Pancreas (tissue), 10 donors: ENCODE measurements at places on chromosomes 6 and 20. TPM values are rescaled to one million over a fixed set of nuclear protein-coding genes. Genes with fewer than 3 reads are reported as not detected.
A peak's percentile ranks its signal among the peaks of the same experiment; 100 is the strongest.

DNA sequence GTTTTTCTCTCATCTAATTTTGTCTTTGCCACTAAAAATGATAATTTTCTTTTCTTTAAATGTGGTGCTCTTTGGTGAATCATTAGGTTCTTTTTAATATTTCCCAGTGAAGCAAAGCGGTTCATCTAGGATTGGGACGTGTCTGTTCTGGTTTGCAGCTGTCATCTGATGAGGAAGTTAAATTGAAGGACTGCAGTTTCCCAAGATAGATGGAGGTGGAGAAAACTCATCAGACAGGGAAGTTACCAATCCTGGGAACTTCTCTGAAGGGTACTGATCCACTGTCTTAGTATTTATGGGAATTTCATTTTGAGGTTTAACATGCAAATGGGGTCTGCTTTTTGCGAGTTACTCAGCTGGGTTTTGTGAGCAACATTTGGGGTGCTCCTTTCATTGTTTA, 2.4 kb upstream of the AARS2 start:
- DNase-seq: no peak

- DNase-seq: no peak
These were observed 711.1 kb downstream of the KIF16B start for GRCh38 chr20:15862178-15862577.

DNA sequence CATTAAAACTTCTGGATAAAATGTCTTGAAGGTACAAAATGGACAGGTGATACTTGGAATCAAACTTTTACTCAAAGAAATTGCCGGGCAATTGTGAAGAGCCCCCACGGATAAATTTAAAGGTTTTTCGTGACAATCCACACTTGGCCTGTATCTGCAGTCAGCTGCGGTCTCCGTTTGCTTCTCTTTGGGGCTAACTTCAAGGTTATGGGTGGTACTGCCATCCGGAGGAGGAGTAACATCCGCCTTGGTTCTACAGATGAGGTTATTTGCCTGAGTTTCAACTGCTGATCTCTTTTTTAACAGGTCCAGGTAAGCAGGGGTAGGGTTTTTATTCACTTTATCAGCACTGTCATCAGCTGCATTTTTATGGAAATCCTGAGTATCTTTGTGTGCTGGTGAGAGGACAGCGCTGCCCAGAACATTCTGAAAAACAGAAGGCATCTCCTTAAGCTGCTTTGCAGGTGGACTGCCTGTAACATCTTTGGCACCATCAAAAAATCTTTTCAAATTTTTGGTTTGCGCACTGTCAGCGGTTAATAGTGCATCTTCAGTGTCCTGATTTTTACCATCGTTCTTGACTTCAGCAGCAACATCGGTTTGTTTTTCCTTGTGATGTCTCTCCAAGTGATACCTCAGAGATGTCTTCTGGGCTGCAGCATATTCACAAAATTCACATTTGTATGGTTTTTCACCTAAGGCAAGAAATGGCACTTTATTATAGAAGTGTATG, 16.9 kb downstream of the ZNF217 start:
- DNase-seq: peak; percentile 6

- DNase-seq: no peak
These were observed 6.6 kb upstream of the CPXM1 start for GRCh38 chr20:2807019-2807418.

GRCh38 chr20:44394452-44394701, 38.9 kb downstream of the HNF4A start:
- no peak for DNase-seq

- DNase-seq: no peak
These were observed 542 bp downstream of the TUBE1 start for GRCh38 chr6:112086744-112087135.

- DNase-seq: no peak
These were observed 21.8 kb downstream of the PFDN4 start for GRCh38 chr20:54229566-54230160.

DNA sequence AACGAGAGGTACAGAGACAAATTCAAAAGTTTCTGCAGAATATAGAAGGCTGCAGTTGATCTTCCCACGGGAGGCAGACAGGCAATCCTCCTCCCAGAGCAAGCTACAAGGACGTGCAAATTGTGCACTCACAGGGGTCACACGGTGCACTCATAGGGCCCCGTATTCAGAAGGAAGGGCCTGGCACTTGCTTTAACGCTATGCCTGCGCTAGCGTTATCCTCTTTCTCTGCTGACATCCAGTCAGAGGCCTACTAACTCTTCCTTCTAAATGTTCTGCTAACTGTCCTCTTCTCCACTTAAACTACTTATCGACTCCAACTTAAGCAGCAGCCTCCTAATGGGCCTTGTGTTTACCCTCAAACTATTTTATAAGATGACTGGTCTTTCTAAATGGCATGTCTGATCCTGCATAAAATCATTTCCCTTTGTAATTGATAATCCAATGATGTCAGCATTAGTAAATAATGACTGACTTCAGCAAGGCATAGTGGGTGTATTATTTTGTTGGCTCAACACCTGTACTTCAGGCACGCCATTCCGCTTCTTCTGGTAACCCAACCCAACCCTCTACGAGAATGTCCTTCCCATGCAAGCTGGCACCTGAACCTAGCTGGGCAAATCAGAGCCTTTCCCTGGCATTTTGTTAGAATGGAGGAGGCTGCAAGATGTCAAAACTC, 2.2 kb downstream of the IFNGR1 start:
- DNase-seq: no peak

GRCh38 chr6:31057426-31058003, 47.2 kb downstream of the MUC22 start:
- no peak for DNase-seq

DNA sequence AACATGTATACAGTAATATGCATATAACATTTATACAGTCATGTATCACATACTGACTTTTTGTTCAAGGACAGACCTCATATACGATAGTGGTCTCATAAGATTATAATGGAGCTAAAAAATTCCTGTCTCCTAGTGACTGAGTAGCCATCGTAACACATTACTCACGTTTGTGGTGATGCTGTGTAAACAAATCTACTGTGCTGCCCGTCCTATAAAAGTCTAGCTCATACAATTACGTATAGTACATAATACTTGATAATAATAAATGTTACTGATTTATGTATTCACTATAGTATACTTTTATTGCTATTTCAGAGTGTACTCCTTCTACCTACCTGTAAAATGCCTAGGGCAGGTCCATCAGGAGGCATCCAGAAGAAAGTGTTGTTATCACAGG, 17.4 kb downstream of the SERAC1 start:
- no peak for DNase-seq

- DNase-seq: no peak
These were observed 147.5 kb downstream of the MYO6 start for GRCh38 chr6:75896526-75896925.

- no peak for DNase-seq
These were observed 245.9 kb downstream of the ERMARD start for GRCh38 chr6:169997187-169997929.

DNA sequence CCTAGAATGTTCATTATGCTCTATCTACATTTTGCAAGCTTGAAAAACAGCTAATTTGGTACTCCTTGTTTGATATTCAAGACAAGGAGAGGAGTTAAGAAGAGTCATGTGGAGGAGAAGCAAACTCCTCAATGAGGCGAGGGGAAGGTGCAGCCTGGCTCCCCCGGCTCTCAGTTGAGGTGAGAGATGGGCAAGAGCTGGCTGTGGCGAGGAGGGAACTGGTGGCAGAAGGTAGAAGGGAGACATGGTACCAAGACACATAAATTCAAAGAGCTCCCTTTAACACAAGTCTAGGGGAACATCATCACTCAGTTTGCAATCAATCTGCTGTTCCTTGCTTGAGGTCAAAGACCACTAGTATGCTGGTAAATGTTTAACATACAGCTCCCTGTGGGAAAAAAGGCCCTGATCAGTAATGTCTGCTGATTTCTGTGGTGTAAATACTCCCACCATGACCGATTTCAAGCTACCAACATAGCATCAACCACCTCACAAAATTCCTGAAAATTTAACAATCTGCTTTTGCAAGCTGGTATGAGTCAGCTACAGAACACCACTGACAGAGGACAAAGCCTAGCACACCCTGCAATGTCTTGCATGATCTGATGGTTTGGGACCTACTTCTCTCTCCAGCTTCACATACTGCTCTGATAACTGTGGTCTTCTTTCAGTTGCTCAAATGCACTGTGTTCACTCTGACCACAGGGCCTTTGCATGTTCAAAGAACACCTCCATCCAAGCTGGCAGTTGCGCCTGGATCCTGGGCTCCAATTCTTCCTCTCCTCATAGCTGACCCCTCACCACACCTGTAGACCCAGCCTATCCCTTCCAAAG, 516.3 kb upstream of the CHD6 start:
- DNase-seq: no peak

GRCh38 chr20:48800177-48800576, 27.6 kb downstream of the PREX1 start:
- DNase-seq: no peak

DNA sequence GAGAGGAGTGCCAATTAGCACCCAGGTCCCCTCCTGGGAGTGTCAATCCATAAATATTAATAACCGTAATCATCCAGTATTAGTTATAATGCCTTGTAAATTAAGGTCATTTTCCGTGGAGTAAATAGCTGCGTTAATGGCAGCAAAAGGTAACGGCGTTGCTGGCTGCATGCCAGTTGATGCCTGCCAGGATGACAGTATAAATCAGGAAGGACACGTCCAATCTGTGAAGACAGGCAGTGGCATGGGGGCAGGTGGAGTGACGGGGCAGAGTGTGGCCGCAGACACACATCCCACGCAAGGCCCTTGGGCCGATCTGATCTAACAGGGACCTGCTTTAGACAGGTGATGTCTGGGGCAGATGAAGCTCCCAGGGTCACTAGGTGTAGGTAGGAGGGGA, 49.1 kb downstream of the KCNB1 start:
- no peak for DNase-seq

GRCh38 chr20:22004946-22005345, 299.5 kb downstream of the PAX1 start:
- no peak for DNase-seq

- no peak for DNase-seq
These were observed 3.4 kb upstream of the TBC1D7 start for GRCh38 chr6:13331516-13332348.

GRCh38 chr20:18718129-18718528, 95.5 kb upstream of the SCP2D1 start:
- no peak for DNase-seq

DNA sequence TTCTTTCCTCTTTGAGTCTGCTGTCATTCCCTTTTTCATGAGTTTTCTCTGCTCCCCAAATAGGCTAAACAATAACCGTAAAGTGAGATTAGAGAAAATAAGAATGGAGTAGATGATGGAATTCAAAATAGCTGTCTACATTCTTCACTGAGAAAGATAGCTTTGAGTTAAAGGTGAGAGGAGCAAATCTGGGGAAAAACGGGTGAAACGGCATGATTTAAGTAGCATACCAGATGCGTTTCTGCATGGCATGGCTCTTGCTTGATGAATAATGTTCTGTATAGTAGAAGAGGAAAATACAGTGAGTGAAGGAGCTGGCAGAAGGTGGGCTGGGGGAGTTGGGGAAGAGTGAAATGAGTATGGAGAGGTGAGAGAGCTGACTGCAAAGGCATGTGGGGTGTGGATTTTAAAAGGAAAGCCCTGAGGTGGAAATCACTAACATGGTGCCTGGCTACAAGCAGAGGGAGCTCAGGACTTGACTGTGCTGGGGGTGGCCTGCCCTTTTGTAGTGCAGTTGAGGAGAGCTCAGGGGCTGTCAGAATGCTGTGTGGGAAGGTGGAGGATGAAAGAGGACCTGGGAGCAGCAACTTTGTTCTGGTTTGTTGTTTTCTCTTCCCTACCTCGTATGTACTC, 8.8 kb downstream of the BICRAL start:
- DNase-seq: no peak

GRCh38 chr6:50966532-50966931, 147.9 kb downstream of the TFAP2B start:
- no peak for DNase-seq

DNA sequence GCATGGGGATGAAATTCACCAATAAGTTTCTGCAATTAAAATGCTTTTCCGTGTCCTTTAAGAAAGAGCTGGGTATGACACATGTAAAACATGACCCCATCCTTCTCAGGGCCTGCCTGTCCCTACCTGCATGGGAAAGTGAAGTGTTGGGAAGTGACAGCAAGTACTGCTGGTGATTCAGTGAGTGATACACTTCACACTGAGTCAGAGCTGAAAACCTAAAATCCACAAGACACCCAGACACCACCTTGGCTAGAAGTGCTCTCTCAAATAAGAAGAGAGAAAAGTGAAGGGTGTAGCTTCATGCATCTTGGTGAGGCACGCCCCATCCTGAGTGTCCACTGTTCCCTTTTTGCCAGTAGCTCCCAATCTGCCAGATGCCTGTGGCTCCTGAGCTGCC, 3.3 kb downstream of the RAB22A start:
- no peak for DNase-seq

LY6G6C gene
- not detected for polyA plus RNA-seq

CRIP3 gene
- 9.7 TPM for polyA plus RNA-seq

TNNC2 gene
- polyA plus RNA-seq: 1.2 TPM

LPA gene
- 0.07 TPM for polyA plus RNA-seq

MMP24OS gene
- 74.9 TPM for polyA plus RNA-seq

UBE2V1 gene
- polyA plus RNA-seq: 59.3 TPM

PNISR gene
- polyA plus RNA-seq: 42.0 TPM

SLC22A16 gene
- polyA plus RNA-seq: not detected

HIVEP2 gene
- 3.8 TPM for polyA plus RNA-seq

CALHM5 gene
- 0.12 TPM for polyA plus RNA-seq

RAB44 gene
- 0.04 TPM for polyA plus RNA-seq

EFCAB8 gene
- polyA plus RNA-seq: 0.19 TPM

FOXF2 gene
- polyA plus RNA-seq: 0.82 TPM

MYLK4 gene
- polyA plus RNA-seq: 0.27 TPM
